Gastrocnemius medialis (tissue), 4 donors: ENCODE measurements at places on chromosomes 7 and 10. TPM values are rescaled to one million over a fixed set of nuclear protein-coding genes. Genes with fewer than 3 reads are reported as not detected.

The AMZ1 gene
- not detected for total RNA-seq

The VPS41 gene
- total RNA-seq: 10.6 TPM

DNA sequence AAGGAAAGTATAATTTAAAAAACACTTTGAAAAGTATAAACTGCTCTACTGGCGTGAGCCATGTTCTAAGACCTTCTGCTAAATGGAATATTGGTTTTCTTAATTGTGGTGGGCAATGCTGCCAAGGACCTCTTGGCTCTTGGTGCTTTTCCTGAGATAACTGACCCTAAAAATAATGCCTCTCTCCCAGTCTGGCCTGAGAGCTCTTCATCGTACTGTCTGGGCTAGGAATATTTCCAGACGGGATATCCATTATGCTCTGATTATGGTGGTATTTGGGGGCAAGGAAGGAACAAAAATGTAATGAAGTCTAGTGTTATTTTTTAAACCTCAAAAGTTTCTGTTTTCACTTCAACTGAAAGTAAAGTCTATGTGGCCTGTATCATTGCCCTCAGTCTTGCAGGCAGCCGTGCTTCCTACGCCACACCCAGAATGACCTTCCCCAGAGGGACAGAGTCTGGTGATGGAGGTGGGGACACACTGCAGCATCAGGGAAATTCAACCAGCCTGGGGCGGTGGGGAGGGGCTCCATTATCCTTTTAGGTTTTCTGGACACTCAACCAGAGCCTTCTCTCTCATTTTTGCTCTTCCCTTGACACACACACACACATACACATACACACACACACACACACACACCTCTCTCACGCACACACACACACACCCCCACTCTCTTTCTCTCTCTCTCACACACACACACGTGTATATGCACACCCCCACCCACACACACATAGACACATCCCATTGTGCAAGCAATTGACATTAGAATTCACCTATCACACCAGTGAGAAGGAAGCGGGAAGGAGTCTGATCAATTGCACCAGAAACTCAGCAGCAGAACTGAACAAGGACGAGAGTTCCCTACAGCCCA lies 99.6 kb downstream of the LRRC18 start:
- no peak overlapping the region for H3K27ac ChIP-seq
- H3K4me3 ChIP-seq: no peak overlapping the region
- no peak for DNase-seq
- no peaks in the 10 kb centered on the region for H3K4me1 ChIP-seq
- no peaks in the 10 kb centered on the region for H3K36me3 ChIP-seq

DNA sequence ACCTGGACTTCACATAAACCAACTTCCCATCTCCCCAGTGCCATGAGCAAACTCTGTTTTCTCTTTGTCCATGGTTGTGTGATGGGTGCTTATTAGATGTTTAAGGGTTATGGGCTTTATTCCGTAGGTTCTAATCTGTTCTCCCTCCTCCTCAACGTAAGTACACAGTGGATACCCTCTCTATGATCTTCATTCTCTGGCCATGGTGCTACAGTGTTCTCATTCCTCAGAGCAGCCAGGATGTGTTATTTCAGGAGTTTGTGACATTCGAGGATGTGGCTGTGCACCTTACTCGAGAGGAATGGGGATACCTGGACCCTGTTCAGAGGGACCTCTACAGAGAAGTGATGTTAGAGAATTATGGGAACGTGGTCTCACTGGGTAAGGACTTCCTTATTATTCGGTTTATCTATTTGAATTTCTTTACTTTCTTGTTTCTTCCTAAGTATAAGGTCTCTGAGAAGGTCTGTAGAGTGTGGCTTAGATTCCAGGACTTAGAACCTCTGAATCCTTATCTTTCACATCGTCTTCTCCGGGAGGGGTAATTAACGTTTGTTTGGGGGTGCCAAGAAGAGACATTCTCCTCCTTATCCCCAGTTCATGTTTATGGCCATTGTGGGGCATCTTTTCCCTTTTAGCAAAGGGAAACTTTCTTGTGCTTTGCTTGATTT lies 3.8 kb downstream of the ZNF655 start:
- H3K36me3 ChIP-seq: peaks cover 62% of the 10 kb centered on the region
- H3K4me3 ChIP-seq: no peak overlapping the region
- peak overlapping the region; percentile 99 for H3K27ac ChIP-seq
- H3K27me3 ChIP-seq: no peaks in the 10 kb centered on the region
- peaks cover 15% of the 10 kb centered on the region for H3K4me1 ChIP-seq
- DNase-seq: no peak

The LIPJ gene
- 0.09 TPM for total RNA-seq

The SLC39A12 gene
- not detected for total RNA-seq

- no peak for DNase-seq
- H3K4me3 ChIP-seq: no peak overlapping the region
- no peaks in the 10 kb centered on the region for H3K27me3 ChIP-seq
Observed at GRCh38 chr7:92609921-92610518, 19.8 kb upstream of the FAM133B start.
